Breast epithelium (tissue), 4 donors: ENCODE measurements at places on chromosomes 5 and 9.

DNA sequence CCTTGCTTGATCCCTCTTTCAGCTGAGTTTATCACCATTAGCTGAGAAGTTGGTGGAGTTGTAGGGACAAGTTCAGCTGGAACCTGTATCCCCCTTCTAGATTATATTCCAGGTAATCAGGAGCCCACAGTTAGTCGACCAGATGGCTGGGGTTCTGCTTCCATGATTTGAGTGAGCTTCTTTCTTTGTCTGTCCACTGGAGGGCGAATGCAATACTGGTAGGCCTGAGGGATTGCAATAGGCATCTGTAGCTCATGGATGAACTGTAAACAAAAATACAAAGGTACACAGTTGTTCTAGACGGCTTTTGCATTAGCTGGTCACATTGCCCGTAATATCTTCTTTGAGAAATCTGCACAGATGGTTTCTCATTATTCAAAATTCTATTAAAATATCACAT is 88.9 kb downstream of the PCSK5 start:
- DNase-seq = no peak

DNA sequence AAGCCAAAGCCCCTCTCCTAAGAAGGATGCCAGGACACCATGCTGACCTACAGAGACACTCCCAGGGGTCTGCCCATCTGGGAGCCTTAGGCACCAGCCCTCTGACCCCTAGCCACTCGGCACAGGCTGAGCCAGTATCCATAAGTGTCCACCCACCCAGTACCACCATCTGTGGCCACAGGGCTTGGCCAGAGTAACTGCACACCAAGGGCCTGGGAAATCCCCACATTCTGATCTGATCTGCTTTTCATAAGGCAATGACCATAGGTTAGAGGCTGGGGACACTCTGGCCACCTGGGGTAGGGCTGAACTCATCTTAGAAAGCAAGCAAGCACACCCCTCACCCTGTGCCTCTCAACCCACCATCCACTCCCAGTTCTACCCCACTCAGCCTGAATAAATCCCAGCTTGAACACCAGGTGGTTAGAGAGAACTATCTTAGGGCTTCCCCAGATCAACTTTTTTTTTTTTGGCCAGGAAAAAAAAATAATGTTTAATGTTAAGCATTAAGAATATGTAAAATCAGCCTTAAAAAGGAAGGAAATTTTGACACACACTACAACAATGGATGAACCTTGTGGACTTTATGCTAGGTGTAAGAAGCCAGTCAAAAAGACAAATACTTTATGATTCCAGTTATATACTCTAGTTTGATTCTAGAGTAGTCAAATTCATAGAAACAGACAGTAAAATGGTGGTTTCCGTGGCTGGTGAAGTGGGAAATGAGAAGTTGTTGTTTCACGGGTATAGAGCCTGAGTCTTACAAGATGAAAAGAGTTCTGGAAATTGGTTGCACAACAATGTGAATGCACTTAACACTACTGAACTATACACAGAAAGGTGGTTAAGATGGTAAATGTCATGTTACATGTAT is 6.2 kb downstream of the GNPDA1 start:
- no peak for DNase-seq

DNA sequence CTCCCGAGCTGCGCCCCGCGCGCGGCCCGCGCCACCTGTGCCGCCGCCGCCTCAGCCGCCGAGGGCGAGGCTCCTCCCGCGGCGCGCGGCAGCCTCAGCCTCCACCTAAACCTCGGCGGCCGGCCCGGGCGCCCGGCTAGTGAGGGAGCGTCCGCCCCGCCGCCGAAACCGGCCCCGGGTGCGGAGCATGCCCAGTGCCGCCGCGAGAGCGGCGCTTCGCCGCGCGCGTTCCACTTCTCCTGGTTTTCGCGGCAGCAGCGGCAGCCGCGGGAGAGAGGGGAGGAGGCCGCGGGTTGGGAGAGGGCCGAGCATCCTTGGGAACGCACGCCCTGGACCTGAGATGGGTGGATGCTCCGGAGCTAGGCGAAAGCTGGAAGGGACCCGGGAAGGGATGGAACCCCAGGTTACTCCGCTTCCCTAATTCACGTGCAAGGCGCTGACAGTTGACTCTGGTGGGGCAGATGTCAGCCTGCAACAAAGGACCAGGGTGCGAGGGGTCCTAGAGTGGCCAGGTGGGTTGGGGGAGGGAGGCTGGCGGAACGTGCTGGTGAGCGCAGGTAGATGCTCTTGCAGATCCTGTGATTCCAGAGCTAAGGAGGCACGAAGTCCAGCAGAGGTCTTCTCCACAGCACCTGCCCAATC is at the start of gene CTNND2:
TSS of gene CTNND2 (minus strand) at position 182 of the 642 bp plus-strand sequence. CDS start 593 bp downstream, outside the sequence.
- peak; percentile 76 for DNase-seq

GRCh38 chr5:77636641-77637169 is 1.8 kb downstream of the OTP start:
- no peak for DNase-seq

GRCh38 chr5:169048181-169049125 is 252.5 kb downstream of the SLIT3 start:
- no peak for DNase-seq

GRCh38 chr5:146641941-146642340 is 126.0 kb upstream of the GPR151 start:
- no peak for DNase-seq

GRCh38 chr9:110520120-110520701 is 59.3 kb downstream of the SVEP1 start:
- no peak for DNase-seq

- DNase-seq = no peak
Measured at GRCh38 chr5:88760527-88760926, 122.5 kb downstream of the MEF2C start.

DNA sequence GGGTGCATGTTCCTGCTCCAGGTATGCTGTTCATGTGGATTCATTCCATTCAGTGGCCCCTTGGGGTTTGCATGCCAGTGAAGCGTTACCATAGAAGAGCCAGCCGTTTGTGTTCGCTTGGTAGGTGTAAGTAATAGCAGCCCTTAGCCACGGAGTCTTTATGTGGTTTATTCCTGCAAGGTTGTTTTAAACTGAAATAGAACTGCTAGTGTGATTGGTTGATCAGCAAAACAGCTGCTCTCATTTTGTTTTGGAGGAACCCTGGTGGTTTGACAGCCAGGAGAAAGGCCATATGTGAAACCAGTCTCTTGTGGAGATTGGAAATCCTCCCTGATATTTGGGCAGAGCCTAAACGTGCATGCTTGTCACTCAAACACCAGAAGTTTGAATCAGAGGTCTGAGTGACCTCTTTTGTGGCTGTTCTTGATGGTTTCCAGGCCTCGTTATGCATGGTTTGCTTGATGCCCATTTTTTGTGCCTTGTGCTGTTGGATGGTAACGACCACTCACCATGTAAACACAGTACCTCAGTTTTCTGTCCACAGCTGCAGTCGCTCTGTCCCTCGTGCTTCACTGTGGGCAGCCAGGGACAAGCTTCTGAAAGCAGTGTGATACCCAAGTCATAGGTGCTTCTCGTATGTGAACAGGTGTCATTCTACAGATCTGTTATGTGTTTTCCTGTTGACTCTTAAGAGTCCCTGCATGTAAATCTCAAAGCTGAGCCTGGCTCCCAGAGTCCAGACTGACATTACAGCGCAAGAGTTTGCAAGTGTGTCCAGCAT is 58.3 kb upstream of the NXNL2 start:
- no peak for DNase-seq

DNA sequence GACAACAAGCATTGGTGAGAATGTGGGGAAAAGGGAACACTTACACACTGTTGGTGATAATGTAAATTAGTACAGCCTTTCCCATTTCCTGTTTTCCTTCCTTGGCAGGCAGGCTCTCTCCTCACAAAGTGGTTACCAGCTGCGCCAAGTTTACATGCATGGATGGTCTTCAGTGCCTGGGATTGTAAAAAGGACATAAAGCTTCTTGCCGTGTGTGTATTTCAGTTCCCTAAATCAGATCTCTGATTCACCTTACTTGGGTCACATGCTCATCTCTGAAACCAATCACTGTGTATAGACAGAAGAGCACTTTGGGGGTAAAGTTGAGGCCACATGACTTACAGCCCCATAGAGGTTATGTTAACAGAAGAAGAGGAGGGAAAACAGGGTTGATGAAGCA is 92.8 kb downstream of the CAVIN4 start:
- DNase-seq = no peak

- DNase-seq = no peak
Measured at GRCh38 chr5:158431369-158432029, 572.6 kb upstream of the CLINT1 start.

DNA sequence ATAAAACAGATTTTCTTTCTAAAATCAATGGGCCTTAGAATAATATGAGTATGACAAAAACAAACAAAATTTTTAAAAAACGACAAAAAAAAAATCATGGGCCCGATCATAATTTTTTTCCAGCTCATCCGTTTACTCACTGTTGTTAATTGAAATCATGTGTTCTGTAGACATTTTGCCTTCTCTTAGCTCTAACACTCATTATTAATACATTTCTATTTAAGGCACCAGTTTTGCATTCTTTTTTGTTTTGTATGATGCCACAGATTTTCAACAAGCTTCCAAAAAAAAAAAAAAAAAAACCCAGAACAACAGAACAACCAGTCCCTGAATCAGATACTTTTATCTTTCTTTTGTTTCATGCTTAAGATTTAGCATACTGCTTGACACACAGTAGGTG is 86.4 kb downstream of the PRLR start:
- no peak for DNase-seq

GRCh38 chr5:55926476-55926875 is 68.3 kb downstream of the IL6ST start:
- DNase-seq = no peak

DNA sequence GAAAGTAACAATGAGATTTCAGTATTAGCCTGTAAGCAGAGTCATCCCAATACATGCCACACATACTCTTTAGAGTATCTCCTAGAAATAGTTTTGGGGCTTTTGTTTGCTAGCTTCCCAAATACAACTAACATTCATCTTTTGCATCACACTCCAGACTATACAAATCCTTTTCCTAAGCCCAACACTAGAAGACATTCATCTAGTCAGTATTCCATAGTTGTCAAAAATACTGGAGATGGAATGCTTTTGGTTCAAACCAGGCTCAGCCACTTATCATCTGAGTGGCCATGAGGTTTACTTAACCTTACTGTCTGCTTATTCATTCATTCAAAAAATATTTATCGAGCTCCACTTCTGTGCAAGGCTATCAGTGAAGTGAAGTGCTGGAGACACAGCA is 205.1 kb upstream of the SGCD start:
- no peak for DNase-seq

DNA sequence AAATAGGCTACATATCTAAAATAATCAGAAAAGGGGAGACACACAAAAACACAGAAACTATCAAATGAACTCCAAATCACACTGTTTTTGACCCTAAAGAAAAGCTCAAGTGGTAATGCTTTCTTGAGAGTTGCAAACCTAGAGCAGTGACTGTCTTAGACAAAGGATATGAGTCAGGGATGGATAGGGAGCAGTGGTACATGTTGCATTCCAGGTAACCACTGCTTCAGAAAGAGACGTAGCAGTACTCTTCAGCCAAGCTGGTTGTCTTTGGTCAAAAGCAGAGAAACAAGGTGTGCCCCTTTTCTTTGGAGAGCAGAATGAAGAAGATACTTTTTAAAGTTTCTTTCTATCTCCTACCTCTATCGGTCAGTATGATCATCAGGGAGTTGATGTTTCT is 1003.6 kb downstream of the CDH9 start:
- DNase-seq = no peak

GRCh38 chr5:10018201-10019069 is 231.3 kb downstream of the ATPSCKMT start:
- no peak for DNase-seq
